Suppressor macrophage (primary cell): ENCODE measurements at places on chromosomes 12 and 14.

DNA sequence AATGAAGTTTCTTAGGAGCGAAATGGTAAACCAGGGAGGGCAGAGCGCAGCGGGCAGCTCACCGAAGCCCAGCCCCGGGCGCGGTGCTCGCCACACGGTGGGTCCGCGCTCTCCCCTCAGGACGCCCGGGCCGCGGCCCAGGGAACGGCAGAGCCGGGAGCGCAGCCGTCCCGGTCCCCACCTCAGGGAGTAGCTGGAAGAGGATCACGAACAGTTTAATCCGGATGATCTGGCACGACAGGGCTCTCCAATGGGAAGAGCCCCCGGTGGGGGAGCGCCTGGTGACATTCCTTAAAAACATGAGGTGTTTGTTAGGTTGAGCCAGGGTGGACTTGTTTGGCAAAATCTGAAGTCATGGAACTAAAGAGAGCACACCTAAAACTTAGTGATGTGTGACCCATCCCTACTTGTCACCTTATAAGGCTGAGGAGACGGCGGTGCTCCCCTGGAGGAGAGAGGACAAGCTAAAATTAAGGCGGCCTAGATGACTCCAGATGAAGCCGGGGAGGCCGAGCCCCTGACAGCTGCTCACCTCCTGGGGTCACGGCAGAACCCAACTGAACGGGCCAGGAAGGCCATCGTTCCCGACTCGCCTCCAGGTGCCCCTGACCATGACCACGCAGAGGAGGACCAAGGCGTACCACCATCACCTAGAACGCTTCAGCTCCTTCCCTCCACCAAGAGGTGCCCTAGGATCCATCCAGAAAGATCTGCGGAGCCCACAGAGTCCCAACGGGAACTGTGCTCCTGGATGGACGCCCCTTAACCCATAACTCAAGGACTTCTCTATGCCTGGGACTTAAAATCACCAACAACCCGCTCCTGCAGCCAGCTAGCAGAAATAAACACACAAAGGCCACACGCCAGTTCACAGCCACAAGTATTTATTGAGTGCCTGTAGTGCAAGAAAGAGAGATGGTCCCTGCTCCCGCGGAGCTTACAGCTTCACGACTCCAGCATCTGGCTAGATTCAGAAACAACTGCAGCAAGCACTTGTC lies 866 bp upstream of the PITPNM2 start:
- peak; percentile 10 for DNase-seq

GRCh38 chr14:37417151-37417550 lies 177.9 kb downstream of the FOXA1 start:
- no peak for DNase-seq

GRCh38 chr12:66596199-66596598 lies 82.7 kb downstream of the GRIP1 start:
- no peak for DNase-seq

DNA sequence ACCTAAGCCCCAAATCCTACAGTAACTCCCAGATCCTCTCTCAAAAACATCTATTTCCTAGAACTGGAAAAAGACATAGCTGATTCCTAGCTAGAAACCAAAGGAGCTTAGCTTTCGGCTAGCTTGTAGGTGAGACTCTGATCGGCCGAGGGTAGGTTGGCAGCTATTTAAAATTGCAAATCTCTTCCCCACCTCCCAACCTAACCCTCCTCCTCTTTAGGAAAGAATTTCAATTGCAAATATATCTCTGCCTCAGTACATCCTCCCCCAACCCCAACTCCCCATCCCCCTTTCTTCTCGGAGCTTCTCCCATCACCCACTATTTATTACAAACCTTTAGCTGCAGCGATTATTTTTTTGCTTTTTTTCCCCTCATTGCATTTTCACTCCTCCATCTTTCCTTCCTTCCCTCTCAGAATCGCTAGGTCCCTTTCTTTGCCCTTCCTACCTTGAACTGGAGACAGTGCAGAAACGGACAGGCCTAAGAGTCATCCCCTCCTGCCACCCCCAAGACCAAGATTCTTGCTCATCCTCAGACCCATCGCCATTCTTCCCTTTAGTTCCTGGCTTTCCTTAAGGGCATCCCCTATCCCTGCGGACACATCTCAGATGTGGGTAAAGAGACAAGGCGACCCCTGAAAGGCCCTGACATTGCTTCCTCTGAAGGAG lies 13.4 kb downstream of the ZFHX2 start:
- no peak for DNase-seq

- no peak for DNase-seq
Observed at GRCh38 chr12:22658214-22658613, 33.2 kb downstream of the ETNK1 start.

- DNase-seq, result no peak
Observed at GRCh38 chr14:36212987-36213386, 36.5 kb upstream of the PTCSC3 start.

- no peak for DNase-seq
Observed at GRCh38 chr14:72892879-72893635, 844 bp downstream of the DPF3 start.

GRCh38 chr12:43214166-43214565 lies 337.8 kb downstream of the ADAMTS20 start:
- no peak for DNase-seq

- DNase-seq, result peak; percentile 88
Observed at GRCh38 chr12:54394281-54394719, 9.8 kb upstream of the ZNF385A start.

DNA sequence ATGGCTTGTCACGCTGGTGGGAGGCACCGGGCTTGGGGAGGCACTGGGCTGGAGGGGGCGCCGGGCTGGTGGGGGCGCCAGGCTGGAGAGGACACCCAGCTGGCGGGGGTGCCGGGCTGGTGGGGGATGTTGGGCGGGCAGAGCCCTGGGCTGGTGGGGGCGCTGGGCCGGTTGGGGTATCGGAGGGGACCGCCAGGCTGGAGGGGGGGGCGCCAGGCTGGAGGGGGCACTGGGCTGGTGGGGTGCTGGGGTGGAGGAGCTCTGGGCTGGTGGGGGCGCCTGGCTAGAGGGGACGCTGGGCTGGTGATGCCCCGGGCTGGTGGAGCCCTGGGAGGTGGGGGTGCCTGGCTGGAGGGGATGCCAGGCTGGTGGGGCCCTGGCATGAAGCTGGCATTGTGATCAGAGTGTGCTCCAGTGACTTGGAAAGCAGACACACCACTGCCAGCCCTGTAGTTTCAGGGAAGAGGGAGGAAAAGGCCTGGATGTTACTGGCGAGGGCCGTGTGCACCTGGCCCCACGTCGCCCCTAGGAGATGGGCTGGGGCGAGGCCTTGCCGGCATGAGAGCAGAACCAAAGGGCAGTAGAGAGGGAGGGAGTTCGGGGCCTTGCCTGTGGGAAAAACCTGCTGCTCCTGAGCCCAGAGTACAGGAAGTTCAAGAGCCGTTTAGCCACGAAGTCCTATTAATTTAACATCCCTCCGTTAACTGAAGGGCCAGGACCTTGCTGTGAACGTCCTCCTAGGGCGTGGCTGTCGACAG lies 13.1 kb downstream of the TEDC1 start:
- DNase-seq, result no peak

DNA sequence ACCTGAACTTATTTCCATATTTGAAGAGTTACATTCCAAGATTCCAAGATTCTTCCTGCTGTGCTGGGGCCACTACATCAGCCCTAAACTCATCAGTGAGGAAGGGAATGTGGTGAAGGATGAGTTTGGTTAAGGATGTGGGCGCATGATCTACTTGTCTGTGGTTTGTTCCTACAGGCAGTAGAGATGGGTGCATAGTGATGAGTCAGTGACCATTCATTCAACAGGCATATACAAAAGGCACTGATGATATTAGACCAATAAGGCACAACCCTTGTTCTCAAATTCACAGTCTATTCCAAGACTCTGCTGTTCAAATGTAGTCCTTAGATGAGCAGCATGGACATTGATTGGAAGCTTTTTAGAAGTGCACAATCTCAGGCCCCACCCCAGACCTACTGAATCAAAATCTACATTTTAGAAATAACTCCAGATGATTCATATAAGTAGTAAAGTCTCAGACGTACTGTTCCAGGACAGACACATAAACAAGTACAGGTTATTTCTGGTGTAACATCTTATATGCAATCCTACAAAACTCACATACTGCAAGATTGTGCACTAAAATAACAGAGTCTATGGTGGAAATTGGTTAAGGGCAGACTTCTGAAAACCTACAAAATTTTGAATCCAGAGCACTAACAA lies 47.7 kb upstream of the MAP3K9 start:
- peak; percentile 29 for DNase-seq

- DNase-seq, result no peak
Observed at GRCh38 chr12:67671419-67671818, 22.9 kb downstream of the DYRK2 start.

DNA sequence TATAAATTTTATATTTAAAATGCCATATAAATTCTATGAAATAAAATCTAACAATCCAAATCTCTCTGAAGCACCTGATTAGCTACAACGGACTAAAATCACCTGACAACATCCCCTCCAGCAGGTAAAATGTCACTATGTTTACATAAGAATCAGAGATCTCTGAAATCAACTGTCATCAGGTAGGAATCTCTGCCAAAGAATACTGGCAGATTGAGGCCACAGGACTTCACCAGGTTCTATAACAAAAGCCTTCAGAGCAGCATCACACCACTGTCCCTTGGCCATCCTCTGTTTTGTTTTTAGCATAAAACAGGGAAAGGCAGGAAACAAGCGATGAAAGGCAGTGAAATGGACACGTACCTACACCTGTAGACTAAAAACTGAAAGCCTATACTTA lies 22.1 kb downstream of the FGD6 start:
- no peak for DNase-seq

GRCh38 chr12:27967551-27968054 lies 4.9 kb downstream of the PTHLH start:
- no peak for DNase-seq

GRCh38 chr12:18206198-18206597 lies 55.1 kb upstream of the PIK3C2G start:
- no peak for DNase-seq
